ENCODE measurements at places on chromosomes 5 and 9. TPM values are rescaled to one million over a fixed set of nuclear protein-coding genes. Genes with fewer than 3 reads are reported as not detected.

MARCOL gene
- not detected for total RNA-seq

GABRB2 gene
- not detected for total RNA-seq

JAKMIP2 gene
- 4.3 TPM for total RNA-seq

C9 gene
- not detected for total RNA-seq

XRCC4 gene
- total RNA-seq, result 9.5 TPM

MINAR2 gene
- total RNA-seq, result not detected

ANGPTL2 gene
- total RNA-seq, result not detected

S1PR3 gene
- total RNA-seq, result 0.15 TPM

SIT1 gene
- total RNA-seq, result 202 TPM

SPINK7 gene
- not detected for total RNA-seq

TSC1 gene
- 36.8 TPM for total RNA-seq

ANXA1 gene
- 106 TPM for total RNA-seq

RELL2 gene
- total RNA-seq, result 26.9 TPM

OGN gene
- 0.17 TPM for total RNA-seq

WDR31 gene
- 0.55 TPM for total RNA-seq

STPG3 gene
- not detected for total RNA-seq

THOC3 gene
- 61.6 TPM for total RNA-seq

FOXD4L6 gene
- not detected for total RNA-seq

SPTLC1 gene
- total RNA-seq, result 59.2 TPM

SH3TC2 gene
- not detected for total RNA-seq

ZNF474 gene
- total RNA-seq, result not detected

ANKRD55 gene
- total RNA-seq, result 11.9 TPM

BTNL3 gene
- not detected for total RNA-seq

ZNF454 gene
- not detected for total RNA-seq

TSSK1B gene
- not detected for total RNA-seq

GNPDA1 gene
- 36.1 TPM for total RNA-seq

FRRS1L gene
- not detected for total RNA-seq

PCDHB14 gene
- total RNA-seq, result not detected

POLK gene
- total RNA-seq, result 27.1 TPM

AJM1 gene
- total RNA-seq, result 4.1 TPM

ZNF366 gene
- total RNA-seq, result not detected

SPATA31C1 gene
- total RNA-seq, result not detected

SLC34A1 gene
- 0.27 TPM for total RNA-seq

CCNI2 gene
- total RNA-seq, result 6.2 TPM

SCGB3A1 gene
- not detected for total RNA-seq

ITK gene
- 258 TPM for total RNA-seq

PLAC8L1 gene
- total RNA-seq, result 0.47 TPM

CRHBP gene
- total RNA-seq, result 0.27 TPM

PTBP3 gene
- 231 TPM for total RNA-seq

RXFP3 gene
- not detected for total RNA-seq

PCDHGB5 gene
- not detected for total RNA-seq

TAF11L5 gene
- total RNA-seq, result not detected

ADGRD2 gene
- total RNA-seq, result not detected

C5orf58 gene
- not detected for total RNA-seq

N4BP3 gene
- total RNA-seq, result 1.3 TPM

RFX3 gene
- 11.8 TPM for total RNA-seq

GMCL2 gene
- total RNA-seq, result not detected

SLC38A9 gene
- 26.6 TPM for total RNA-seq

HMCN2 gene
- total RNA-seq, result not detected

SLC45A2 gene
- not detected for total RNA-seq

GDF9 gene
- total RNA-seq, result 0.87 TPM

QRFP gene
- total RNA-seq, result not detected

CCL27 gene
- not detected for total RNA-seq
